NCI-H446 (cell line): ENCODE measurements at places on chromosomes 6 and 20.
A peak's percentile ranks its signal among the peaks of the same experiment; 100 is the strongest.

DNA sequence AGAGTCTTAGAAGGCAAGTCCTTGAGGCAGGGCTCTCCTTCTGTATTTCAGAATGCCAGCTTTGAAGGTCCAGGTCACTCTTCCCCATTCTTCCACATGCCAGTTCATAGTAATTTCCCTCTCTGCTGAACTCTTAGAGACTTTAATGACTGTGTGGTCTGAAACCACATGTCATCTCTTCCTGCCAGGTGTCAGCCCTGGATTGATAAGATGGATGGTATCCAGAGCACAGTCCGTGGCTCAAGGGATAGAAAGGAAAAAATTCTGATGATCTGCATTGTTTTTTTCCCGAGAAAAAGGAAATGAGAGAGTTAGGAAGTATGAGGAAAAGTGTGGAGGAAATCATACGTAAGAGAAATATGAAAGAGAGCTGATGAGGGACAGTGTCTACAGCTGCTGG lies 250.9 kb downstream of the TPBG start:
- no peak for DNase-seq

DNA sequence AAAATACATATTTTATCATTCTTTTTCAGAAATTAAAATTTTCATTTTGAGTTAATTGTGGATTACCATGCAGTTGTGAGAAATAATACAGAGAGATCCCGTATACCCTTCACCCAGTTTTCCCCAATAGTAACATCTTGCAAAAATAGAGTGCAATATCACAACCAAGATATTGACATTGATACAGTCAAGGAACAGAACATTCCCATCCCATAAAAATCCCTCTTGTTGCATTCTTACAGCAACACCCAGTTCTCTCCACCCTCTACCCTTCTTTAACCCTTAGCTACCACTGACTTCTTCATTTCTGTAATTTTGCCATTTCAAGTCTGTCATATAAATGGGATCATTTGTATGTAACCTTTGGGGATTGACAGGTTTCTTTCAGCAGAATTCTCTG lies 6.9 kb upstream of the AKAP12 start:
- no peak for DNase-seq

DNA sequence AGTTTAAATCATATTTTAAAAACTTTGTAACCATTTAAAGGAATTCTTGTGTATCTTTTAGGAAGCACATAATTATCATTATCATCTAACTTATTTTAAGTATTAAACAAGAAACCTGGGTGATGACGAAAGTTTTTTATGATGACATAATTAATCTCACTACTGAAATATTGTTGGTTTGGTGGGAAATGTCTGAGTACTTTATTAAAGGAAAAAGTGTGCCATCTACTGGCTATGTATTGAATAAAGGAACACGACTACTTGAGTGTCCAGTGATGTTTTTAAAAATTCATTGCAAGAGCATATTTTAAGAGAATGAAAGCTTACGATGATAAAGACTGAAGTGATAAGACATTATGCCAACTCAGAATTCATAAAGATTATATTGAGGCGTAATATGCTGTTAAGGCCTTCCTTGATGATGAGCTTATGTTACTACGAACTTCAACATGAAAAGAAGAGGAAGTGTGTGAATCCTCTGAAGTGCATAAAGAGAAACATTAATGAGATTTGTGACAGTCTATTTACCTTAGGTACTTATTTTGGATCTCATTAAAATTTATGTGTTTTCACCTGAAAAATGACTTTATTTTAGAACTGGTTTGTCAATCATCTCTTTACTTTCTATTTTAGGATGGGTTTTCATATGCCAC lies 12.0 kb upstream of the TRMT11 start:
- peak; percentile 46 for DNase-seq

DNA sequence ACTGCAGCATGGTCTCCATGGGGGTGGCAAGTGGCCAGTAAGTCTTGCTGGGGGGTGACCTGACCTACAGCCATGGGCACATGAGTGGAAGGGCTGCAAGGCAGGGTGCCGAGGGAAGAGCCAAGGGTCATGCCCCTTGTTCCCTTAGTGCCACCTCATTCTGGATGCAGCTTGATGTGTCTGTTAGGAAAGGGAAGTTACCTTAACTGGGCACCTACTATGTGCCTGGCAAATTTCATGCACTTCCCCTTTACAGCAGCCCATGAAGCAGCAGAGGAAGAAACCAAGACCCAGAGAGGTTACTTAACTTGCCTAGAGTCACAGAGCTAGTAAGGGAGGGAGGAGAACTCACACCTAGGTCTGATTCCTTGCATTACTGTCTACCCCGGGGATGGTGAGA lies 174.0 kb downstream of the MRPL14 start:
- DNase-seq, result no peak

- DNase-seq, result no peak
Measured at GRCh38 chr6:15417811-15418210, 171.9 kb downstream of the JARID2 start.

DNA sequence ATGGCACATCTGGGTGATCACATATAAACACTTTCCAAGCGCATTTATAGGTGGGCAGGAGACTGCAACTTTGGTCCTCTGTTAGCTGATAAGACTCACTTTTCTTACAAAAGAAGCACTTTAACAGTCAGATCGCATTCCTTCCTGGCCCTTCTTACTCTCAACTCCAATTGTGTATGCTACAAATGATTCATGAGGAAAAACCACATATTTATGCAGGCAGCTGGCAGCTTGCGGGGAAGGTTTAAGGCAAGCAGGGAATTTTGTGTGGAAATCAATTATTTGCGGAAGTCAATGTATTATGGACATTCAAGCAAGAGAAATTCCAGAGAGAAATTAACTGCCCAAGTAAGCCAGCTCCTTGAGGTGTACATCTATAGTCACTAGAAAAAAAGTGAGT lies 194.0 kb downstream of the PKHD1 start:
- no peak for DNase-seq

GRCh38 chr6:64113704-64114103 lies 478.1 kb downstream of the PHF3 start:
- peak; percentile 45 for DNase-seq

DNA sequence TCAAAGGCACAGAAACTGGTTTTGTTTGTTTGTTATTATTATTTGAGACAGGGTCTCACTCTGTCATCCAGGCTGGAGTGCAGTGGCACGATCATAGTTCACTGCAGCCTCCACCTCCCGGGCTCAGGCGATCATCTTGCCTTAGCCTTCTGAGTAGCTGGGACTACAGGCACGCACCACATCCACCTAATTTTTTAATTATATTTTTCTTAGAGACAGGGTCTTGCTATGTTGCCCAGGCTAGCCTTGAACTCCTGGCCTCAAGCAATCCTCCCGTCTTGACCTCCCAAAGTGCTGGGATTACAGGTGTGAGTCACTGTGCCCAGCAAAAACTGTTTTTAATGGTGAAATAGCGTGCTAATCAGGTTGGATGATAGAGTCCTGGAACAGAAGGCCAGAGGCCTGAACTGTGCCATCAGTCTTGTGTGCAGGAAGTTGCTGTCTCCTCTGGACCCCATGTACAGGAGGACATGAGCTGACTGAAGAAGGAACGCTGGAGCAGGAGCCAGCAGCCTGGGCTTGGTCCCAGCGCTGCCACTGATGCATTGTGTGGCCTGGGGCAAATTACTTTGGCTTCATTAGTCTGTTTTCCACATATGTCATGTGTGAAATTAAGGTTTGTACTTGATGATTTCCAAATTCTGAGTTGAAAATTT lies 4.9 kb downstream of the TM9SF4 start:
- no peak for DNase-seq

GRCh38 chr20:3678856-3679720 lies 2.7 kb downstream of the ADAM33 start:
- no peak for DNase-seq

DNA sequence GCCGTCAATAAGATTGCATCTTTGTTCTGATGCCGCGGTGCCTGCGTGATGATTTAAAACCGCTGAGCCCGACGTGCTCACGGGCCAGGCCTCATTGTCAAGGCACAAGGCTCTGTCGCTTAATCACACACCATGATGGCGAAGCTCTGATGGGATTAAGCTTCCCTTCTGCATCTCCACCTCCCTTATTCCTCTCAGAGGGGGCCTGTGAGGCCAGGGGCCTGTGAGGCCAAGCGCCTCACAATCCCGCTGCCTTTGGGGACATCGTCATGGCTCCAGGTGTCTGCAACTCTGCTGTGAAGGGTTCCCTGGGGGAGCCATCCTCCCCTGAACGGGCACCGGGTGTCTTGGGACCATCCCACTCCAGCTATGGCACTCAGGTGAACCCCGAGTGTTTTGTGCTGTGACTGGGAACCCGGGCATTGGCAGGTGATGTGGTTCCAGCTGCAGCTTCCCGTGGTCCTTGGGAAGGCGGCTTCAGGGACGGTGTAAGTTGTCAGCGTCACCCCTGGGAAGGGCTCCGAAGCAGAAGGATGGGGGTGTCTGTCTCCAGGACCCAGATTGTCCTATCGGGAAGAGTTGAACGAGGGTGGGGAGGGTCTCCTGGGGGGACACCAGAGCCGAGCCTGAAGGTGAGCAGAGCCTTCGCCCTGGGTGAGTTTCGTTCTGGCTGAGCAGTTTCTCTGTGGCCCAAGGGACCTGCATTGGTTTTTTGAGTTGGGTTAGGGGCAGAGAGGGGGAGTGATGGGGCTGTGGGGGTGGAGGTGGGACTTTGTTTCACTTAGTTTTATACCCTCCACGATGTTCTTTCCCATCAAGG lies 18.0 kb upstream of the BHLHE23 start:
- DNase-seq, result no peak

- DNase-seq, result no peak
Measured at GRCh38 chr20:49285233-49285668, 7.4 kb upstream of the ZNFX1 start.

DNA sequence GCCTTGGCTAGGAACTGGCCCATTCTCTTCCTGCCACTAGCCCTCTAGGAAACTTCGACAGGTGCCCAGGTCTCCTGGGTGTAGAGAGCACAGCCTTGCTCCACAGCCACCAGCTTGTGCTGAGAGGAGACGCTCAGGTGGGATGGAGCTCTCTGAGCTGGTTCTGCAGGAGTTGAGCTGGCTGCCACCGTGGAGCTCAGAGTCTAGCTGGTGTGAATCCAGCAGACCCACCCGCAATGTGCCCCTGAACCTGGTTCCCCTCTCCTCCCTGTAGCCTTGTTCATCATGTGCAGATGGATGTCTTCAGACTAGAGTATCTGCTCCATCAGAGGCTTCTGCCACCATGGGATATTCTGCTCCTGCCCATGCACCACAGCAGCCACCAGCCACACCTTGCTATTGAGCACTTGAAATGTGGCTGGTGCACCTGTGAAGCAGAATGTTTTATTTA lies 222.5 kb downstream of the SYNDIG1 start:
- no peak for DNase-seq

GRCh38 chr6:130849594-130849993 lies 22.4 kb downstream of the SMLR1 start:
- no peak for DNase-seq

- DNase-seq, result peak; percentile 53
Measured at GRCh38 chr20:15875446-15875845, 697.8 kb downstream of the KIF16B start.

GRCh38 chr6:170311696-170312095 lies 5.1 kb downstream of the FAM120B start:
- DNase-seq, result no peak

- peak; percentile 6 for DNase-seq
Measured at GRCh38 chr6:49849213-49849907, 17.0 kb downstream of the CRISP1 start.

GRCh38 chr6:128860782-128861181 lies 22.2 kb upstream of the LAMA2 start:
- DNase-seq, result no peak

- no peak for DNase-seq
Measured at GRCh38 chr20:22762576-22763256, 178.3 kb upstream of the FOXA2 start.

DNA sequence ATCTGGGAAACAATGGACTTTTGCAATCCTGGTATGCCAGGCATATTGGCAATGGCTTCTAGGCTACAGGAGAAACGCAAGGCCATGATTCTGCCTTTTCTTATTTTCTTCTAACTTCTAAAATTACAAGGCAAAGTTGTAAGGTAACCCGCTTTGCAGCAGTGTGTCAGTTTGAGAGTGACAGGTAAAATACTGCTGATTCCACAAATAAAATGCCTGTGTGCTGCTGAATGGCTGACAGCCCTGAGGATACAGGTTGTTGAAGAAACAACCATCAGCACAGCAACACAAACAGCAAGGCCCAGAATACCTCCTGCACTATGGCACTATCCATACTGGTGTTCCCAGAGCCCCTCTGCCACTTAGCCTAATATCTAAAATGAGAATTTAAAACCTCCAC lies 37.1 kb downstream of the SLC17A1 start:
- DNase-seq, result no peak

GRCh38 chr6:151015101-151015700 lies 149.7 kb downstream of the MTHFD1L start:
- no peak for DNase-seq

DNA sequence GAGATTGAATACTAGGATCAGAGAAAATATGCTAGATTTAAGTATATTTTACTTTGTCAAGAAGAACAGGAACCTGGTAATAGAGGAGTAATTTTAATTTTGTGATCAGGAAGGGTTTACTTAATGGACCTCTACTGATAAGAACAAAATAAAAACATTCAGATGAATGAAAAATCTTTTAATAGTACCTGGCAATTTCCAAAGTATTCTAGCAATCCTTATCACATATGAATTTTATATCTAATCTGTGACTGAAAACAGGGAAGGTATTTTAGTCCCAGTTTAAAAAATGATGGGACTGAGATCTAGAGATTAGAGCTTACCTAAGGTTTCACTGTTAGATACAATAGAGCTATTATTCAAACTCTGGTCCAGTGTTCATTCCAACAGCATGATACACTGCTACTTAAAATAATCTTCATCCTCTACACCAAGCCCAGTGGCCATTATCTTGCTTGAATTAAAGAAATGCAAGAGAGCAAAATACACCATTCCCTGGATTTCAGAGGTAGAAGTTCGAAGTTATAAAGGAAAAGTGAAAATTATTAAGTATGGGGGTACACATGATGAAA lies 13.5 kb downstream of the SLC17A5 start:
- no peak for DNase-seq

GRCh38 chr6:135411339-135411738 lies 86.2 kb downstream of the AHI1 start:
- no peak for DNase-seq

DNA sequence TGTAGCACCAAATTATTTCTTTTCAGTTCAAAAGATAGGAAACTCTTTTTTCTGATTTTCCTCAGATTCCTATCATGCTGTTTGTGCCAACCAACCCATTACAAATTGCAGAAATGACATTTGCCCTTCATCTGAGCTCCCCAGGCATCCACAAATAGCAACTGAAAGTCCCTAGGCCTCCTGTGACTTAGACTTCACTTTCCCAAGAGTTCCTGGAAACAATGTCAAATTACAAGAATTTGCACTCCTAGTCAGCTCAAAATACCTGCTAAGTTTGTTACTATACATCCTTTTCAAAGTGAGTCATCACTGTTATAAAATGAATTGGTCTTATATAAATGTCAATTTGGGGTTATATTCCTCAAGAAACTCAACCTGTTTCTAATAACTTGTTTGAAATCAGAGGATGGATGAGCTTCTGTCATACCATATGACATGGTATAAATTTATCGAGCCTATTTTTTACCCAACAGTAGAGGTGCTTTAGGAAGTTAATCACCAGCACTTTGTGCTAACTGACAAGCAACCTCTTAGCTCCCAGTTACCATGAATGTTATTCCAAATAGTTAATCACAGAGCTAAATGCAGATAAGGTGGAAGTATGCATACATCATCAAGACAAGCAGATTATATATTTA lies 256.5 kb downstream of the HACE1 start:
- no peak for DNase-seq

- peak; percentile 75 for DNase-seq
Measured at GRCh38 chr6:27608916-27609883, 136.3 kb upstream of the ZNF184 start.
